ENCODE measurements at places on chromosomes 16 and 17.

DNA sequence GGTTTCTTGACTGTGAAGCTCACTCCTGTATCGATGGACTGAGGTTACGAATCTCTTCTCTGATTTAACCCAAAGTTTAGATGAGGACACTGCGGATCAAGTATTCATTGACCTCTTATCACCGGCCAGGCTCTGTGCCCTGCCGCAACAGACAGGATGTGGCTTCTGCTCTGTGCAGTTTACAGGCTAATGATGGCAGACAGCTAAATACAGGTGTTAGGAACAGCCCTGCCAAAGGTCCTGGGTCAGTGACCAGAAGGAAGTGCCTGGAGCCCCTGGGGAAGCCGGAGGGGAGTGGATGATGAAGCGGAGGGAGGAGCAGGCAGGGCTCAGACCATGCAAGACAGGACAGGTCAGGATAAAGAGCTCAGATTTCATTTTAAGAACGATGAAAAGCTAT is 44.4 kb downstream of the HAPSTR1 start:
- no peak for DNase-seq

- no peak for DNase-seq
Observed at GRCh38 chr17:39144416-39144840, 7.0 kb downstream of the PLXDC1 start.

GRCh38 chr17:42563543-42563942 is 1.6 kb downstream of the COASY start:
- DNase-seq = no peak

DNA sequence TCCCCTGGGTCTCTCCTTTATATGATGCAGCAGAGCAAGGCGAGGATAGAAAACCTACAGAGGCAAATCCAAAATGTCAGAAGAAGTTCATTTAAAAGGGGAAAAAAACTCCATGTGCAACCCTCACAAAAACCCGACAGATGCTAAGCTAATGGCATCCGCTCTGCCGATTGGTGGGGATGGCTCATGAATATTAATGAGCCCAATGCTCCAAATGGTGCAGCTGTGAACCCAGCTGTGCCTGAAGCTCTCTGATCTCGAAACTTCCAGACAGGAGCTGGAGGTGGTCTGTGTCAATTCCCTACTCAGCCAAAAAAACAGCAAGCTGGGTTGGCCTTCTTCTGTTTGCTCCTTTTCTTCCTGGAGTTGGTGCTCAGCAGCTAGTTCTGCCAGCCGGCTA is 15.5 kb downstream of the SNX11 start:
- DNase-seq = no peak

DNA sequence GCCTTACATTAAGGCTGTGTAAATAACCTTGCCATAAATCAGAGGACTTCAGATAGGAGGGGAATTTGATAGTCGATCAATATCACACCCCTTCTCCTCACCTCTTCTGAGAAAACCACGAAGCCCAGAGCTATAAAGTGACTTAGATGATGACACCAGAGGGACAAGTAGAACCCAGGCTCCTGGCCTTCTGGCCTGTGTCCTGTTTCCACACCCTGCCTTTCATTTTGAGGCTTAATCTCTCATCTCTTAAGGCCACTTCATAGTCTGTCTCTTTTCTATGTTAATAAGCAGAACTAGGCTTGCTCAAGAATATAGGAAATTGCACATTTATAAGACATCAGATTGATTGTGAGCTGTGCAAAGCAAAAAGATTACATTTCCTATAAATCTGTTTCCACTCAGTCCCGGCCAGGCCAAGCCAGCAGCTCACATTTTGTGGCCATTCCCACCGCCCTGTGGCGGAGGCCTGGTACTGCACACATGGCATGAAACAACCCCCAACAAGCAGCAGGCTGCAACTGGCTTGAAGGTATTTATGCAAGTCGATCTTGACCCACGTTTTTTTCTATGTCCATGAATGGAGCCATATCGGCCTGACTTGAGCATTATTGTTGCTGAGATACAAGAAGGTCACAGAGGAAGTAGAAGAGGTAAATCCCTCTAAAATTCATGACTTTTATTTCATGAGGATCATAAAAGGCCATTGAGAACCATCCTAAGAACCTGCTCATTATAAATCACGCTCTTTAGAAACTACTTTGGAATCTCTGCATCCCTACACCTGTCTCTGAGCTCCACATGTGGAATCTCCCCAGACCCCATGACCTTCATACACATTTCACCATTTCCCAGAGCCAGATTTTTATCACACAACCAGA is 93.7 kb downstream of the PMP22 start:
- peak; percentile 43 for DNase-seq

DNA sequence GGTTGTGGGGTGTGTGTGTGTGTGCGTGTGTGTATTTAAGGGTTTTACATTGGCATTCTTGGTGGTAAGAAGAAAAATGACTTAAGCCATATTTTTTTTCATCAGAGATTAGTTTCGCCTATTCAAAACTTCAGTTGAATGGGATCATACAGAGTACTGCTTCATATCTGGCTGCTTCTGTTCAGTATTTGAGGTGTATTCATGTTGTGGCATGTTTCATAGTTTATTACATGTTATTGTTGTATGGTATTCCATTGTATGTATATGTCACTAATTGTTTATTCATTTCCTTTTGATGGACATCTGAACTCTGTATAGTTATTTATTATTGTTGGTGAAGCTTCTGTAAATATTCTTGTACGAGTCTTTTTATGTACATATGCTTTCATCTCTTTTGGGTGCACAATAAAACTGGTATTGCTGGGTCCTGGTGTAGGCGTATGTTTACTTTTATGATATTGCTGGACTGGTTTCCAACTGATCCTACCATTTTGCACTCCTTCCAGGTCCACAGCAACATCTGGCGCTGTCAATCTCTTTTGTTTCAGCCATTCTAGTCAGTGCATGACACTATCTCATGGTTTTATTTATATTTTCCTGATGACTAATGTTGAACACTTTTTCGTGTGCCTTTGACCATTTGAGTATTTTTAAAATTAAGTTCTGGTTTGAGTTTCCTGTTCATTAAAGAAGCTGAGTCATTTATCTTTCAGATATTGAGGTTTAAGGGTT is 77.4 kb upstream of the MAF start:
- DNase-seq = no peak

- DNase-seq = no peak
Observed at GRCh38 chr16:82190386-82190785, 20.4 kb upstream of the MPHOSPH6 start.

- DNase-seq = peak; percentile 3
Observed at GRCh38 chr16:31298958-31299357, 39.2 kb downstream of the ITGAM start.

DNA sequence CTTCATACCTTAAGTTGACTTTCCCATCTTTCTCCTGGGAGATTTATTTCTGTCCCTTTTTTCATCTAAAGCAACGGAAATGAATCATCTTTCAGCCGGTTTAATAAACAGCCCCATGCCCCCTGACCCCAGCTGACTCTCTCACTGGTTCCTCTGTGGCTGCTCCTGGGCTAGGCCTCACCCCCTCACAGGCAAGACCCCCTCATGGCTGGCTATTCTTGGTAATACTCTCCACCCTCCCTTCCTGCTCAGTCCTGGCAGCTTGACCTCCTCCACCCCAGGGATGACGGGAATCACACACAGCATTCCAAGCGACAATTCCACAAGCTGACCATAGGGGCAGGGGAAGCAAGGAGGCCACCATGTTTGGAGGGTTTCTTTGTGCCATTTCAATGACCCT is 1.5 kb upstream of the ADAP2 start:
- DNase-seq = no peak

DNA sequence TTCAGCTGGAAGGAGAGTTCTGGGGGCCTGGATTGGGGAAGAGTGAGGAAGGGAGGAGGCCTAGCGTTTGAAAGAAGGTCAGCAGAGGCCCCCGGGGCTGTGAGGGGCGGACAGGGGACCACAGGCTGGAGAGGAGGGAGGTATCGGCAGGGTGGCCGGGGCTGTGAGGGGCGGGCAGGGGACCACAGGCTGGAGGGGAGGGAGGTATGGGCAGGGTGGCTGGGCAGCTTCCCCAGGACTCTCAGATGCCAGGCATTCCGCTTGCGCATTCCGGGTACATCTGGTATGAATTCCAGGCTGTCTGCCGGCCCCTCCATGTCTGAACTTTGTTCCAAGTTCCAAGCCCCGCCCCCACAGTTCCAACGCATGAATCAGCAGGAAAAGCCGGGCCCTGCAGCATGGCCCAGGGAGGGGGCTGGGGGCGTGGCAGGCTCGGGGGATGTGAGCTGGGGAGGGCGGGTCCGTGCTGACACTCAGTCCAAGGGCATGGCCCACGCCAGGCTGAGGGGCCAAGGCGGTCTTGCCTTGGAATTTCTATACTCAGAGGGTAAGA is 4.3 kb upstream of the TLCD2 start:
- DNase-seq = no peak

DNA sequence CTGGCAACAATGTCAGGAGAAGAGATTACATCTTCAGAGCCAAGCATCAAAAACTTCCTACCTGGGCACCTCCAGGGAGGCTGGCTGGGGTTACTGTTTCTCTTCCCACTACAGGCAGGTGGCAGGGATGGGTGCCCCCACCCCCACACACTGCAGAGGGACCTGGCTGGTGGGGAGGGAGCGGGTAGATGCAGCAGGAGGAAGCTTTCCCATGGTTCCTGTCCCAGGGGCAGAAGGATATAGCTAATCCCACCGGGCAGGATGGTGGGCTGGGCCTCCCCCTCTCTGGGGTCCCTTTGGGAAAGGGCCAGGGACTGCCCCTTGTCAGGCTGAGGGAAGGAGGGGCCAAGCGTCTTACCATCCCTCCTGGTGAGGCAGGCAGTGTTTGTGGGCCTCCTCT is 16.7 kb upstream of the MTMR4 start:
- no peak for DNase-seq

GRCh38 chr16:3143598-3144320 is 8.9 kb downstream of the ZNF213 start:
- DNase-seq = no peak

GRCh38 chr17:32445074-32445415 is 735 bp downstream of the PSMD11 start:
- DNase-seq = peak; percentile 33

DNA sequence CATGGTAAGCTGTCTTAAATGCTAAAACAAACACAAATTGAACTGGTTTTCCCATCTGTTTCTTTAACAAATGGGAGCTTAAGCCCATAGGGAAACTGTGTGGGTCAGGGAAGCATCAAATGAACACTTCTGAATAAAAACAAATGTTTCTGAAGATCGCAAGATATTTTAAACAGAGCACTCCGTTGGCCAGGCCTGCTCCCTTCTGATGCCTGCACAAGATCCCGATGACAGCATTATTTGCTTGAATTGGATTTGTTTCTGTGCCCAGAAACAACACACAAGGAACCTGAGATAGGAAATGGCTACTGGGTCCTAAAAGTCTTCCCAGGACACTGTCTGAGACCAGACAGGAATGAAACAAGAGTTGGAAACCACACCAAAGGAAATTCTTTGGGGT is 425.8 kb upstream of the ZFHX3 start:
- DNase-seq = no peak
